ENCODE measurements at places on chromosomes 5 and 9.

- peak; percentile 76 for DNase-seq
Measured at GRCh38 chr9:121725008-121725775, 73.8 kb downstream of the DAB2IP start.

- DNase-seq: no peak
Measured at GRCh38 chr9:16385590-16385989, 484.9 kb downstream of the BNC2 start.

DNA sequence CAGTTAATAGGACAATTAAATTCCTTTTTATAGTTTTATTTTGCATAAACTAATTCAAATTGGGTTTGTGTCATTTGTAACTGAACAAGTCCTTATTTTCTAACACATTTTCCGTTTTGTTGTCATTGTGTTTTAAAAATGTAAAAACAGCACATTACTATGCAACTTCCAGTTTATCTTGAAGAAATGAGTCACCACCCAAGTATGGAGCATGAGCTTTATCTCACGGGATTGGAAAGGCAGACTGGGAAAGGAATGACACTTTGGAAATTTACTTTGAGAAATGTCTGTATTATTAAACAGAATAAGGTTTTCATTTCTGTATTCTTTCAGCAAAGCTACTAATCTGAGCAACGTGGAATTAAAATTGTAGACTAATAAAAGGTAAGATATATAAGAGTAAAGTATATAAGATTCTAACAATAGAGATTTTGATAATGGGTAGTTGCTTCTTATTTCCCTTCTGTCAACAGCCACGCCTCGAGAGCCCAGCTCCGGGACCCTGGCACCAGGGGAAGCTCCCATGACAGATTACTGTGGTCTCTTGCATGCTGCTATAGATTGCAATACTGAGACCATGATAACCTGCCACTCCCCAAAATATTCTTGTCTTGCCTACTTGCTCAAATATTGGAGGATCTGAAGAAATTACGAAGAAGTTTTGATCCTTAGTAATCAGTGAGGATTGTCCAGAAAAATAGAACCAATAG, 433.1 kb downstream of the CHSY3 start:
- DNase-seq: no peak

DNA sequence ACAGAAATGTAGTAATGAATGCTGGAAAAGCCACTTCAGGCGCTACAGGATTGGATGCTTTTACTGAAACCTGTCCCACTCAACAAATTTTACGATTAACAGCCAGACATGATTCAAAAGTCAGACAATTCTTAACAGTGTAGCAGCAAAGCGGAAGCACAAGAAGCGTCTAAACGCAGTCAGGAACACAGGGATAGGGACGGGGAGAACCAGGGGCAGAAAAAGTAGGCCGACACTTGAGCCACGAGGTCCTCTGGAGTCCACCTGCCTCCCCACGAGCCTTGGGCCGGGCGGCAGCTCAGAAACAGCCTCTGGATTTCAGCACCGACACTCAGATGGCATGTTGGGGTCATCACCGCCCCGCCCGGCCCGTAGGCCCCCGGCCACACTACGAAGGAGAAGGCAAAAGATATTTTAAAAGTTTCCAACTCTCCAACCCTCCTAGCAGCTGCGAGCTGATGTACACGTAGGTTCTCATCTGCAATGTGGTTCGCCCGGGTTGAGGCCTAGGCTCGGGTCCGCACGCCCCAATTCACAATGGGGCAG, 615 bp downstream of the RACK1 start:
- no peak for DNase-seq

DNA sequence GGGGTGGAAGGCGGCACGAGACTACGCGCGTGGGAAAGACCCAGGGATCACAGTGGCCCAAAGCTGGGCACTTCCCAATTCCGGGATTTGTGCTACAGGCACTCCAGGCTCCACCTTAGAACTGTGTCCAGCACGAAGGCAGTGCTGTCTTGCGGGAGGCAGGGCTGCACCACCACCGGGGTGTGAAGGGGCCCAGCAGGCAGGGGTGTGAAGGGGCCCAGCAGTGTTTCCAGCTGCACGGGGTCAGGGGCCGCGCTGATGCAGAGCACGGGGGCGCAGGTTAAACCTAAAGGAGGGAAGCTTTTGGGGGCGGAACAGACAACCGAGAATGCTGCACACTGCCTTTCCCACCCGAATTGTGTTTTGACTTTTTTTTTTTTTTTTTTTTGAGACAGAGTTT, 1.1 kb upstream of the PDCD6 start:
- no peak for DNase-seq

GRCh38 chr5:102753889-102754766, 977 bp upstream of the PAM start:
- peak; percentile 39 for DNase-seq
